ENCODE measurements at places on chromosomes 6 and 20. TPM values are rescaled to one million over a fixed set of nuclear protein-coding genes. Genes with fewer than 3 reads are reported as not detected.

- DNase-seq = peak; percentile 58
Observed at GRCh38 chr6:166766769-166767168, 139.7 kb upstream of the RPS6KA2 start.

DNA sequence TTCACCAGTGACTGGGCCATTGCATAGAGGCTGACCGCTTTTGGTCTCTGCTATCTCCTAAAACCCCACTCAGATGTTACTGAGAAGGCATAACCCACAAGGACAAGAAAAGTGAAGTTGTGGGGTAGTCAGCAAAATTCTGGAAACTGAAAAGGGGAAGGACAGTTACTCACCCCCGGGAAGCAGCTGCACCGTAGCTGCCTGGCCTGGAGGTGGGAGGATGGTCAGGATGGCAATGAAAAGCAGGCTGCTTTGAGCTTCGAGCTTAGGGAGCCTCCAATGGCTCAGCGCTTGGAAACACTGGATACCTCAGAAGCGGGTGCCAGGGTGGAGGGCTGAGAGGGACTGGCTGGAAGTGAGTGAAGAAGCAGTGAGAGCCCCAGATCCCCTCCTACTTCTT lies 56.0 kb downstream of the KCNK5 start:
- DNase-seq = no peak

- DNase-seq = no peak
Observed at GRCh38 chr6:157333956-157334355, 10.6 kb upstream of the TMEM242 start.

DNA sequence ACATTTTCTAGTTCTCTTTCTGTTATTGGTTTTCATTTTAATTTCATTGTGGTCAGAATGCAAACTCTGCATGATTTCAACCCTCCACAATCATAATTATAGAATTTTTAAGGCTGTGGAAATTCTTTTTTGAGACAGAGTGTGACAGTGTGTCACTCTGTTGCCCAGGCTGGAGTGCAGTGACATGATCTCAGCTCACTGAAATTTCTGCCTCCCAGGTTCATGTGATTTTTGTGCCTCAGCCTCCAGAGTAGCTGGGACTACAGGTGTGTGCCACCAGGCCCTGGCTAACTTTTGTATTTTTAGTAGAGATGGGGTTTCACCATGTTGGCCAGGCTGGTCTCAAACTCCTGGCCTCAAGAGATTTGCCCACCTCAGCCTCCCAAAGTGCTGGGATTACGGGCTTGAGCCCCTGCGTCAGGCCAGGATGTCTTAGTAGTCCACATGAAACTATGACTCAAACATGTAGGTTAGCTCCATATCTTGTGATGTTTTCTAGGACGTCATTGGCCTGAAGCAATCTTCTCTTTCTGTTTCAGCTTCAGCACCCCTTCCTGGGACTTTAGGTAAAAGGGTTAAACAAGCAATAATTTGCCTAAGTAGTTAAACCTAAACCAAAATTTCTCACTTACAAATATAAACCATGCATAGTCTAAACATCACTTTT lies 47.4 kb upstream of the SAMD3 start:
- no peak for DNase-seq

DNA sequence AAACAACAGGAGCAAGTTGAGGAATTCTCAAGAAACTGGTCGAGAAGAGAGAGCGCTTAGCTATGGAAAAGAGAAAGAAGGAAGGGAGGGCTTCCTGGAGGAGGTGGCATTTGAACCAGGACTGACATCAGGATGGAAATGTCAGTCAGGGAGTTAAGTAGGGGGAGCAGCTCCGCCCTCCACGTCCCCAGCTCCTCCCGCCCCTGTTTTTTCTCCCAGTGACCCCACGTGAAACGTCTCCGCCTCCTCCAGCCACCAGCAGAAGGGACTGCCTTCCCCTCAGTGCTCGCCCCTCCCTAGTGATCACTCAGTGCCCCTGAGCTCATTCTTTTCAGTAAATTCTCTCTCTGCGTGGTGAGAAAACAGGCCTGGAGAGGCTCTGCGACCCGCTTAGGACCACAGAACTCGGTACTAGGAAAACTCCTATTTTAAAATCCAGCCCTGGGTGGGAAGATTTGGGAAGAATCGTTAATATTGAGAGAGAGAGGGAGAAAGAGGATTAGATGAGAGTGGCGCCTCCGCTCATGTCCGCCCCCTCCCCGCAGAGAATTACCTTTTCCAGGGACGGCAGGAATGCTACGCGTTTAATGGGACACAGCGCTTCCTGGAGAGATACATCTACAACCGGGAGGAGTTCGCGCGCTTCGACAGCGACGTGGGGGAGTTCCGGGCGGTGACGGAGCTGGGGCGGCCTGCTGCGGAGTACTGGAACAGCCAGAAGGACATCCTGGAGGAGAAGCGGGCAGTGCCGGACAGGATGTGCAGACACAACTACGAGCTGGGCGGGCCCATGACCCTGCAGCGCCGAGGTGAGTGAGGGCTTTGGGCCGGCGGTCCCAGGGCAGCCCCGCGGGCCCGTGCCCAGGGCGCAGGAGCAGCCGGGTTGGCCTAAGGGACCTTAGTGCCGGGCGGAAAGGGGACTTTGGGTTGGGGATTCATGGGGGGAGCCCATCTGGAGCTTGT lies 4.6 kb downstream of the HLA-DPB1 start:
- peak; percentile 38 for DNase-seq

- DNase-seq = no peak
Observed at GRCh38 chr6:169959136-169960002, 207.9 kb downstream of the ERMARD start.

GRCh38 chr6:130366107-130367005 lies 539 bp downstream of the TMEM200A start:
- DNase-seq = peak; percentile 13

DNA sequence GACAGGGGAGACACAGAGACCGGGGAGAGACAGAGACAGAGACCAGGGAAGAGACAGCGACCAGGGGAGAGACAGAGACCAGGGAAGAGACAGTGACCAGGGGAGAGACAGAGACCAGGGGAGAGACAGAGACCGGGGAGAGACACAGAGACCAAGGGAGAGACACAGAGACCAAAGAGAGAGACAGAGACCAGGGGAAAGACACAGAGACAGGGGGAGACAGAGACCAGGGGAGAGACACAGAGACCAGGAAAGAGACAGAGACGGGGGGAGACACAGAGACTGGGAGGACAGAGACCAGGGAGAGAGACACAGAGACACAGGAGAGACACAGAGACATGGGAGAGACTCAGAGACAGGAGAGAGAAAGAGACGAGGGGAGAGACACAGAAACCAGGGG lies 43.9 kb downstream of the YTHDF1 start:
- DNase-seq = no peak

GRCh38 chr20:50610212-50610718 lies 81.1 kb downstream of the RIPOR3 start:
- no peak for DNase-seq

GRCh38 chr6:126341126-126341525 lies 1.2 kb downstream of the CENPW start:
- no peak for DNase-seq

GRCh38 chr20:41142245-41142644 lies 4.9 kb downstream of the PLCG1 start:
- no peak for DNase-seq

The ADTRP gene
- total RNA-seq = 0.69 TPM

The SDCBP2 gene
- 176 TPM for total RNA-seq

The KHDRBS2 gene
- 1.2 TPM for total RNA-seq

The SAYSD1 gene
- total RNA-seq = 15.9 TPM

The TCF15 gene
- 0.37 TPM for total RNA-seq
